ENCODE measurements at places on chromosomes 2 and 18.

- no peak for DNase-seq
Observed at GRCh38 chr2:70340075-70340474, 38.2 kb upstream of the FAM136A start.

GRCh38 chr2:228556717-228557116 lies 375.2 kb upstream of the SPHKAP start:
- no peak for DNase-seq

DNA sequence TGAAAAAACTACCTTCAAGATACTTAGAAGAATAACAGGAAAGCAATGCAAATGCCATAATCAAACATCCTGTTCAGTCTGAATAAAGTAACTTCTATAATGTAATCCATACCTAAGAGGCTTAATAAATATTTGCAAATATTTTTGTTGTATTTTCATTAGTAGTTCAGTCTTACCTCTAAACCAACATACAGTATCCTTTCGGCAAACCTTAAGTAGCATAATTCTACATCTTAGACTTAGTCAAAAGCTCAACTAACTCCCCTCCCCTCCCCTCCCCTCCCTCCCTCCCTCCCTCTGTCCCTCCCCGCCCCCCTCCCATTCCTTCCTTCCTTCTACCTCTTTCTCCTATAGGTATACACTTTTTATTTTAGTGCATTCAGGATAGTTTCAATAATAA lies 1373.2 kb downstream of the SUCLG1 start:
- DNase-seq, result no peak

- DNase-seq, result no peak
Observed at GRCh38 chr2:126880324-126880723, 18.4 kb upstream of the TEX51 start.

DNA sequence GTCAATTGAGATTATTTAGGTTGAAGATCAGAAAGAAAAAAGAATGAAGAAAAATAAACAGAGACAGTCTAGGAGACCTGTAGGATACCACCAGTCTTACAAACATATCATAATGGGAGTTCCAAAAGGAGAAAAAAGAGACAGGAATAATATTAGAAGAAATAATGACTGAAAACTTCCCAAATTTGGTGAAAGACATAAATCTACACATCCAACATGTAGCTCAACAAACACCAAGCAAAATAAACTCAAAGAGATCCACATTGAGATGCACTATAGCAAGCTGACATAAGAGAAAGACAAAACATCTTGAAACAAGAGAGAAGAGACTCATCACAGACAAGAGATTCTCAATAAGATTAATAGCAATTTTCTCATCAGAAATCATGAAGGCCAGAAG lies 274.0 kb downstream of the TFCP2L1 start:
- no peak for DNase-seq

DNA sequence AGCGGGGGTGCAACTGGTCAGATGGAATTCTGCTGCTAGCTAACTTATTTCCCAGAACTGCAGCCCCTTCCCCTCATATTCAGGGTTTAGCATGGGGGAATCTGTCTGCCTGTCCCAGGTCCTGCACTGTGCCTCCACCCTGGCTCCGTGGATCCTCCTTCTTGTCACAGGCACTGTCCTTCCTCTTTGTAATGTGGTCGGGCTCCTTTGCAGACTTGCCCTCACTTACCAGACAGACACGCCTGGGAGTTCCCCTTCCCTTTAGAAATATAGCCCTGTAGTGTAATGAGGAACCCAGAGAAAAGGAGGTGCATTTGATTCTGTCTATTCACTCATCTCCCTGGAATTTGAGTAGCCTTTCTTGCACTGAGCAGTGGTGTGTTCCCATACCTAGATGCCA lies 108.7 kb downstream of the TRIM43 start:
- no peak for DNase-seq

Measured in DND-41 (cell line).